Osteoblast (primary cell): ENCODE measurements at places on chromosomes 1 and 21.

DNA sequence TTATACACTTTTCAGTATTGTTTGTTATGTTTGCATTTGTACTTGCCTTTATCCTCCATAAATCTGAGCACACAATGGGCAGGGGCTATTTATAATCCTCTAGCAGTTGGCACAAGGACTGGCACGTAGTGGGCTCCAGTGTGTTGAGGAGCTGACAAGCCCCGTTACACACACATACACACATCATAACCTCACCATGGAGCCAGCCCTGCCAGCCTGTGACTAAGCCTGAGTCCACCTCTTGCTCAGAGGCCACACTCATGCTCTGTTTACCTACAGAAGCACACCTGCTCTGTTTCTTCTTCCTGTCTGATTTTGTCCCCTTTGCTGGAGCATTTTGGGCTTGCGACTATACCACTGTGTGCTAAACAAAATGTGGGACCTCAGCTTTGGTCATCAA lies 64.5 kb upstream of the SPATA6 start:
- no peak for DNase-seq

DNA sequence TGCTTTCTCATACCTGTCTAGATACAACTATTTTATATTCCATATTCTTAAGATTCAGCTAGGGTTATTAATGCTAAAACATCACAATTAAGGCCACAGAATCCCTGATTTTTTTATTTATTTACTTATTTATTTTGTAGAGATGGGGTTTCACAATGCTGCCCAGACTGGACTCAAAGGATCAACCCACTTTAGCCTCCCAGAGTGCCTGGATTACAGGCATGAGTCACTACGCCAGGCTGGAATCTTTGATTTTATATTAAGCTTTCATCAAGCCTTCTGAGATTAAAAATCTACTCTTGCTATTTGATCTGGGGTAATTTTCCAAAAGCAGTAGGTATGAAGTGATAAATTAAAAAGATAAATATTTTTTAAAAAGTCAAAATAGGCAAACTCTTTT lies 38.9 kb downstream of the MCOLN2 start:
- no peak for DNase-seq

DNA sequence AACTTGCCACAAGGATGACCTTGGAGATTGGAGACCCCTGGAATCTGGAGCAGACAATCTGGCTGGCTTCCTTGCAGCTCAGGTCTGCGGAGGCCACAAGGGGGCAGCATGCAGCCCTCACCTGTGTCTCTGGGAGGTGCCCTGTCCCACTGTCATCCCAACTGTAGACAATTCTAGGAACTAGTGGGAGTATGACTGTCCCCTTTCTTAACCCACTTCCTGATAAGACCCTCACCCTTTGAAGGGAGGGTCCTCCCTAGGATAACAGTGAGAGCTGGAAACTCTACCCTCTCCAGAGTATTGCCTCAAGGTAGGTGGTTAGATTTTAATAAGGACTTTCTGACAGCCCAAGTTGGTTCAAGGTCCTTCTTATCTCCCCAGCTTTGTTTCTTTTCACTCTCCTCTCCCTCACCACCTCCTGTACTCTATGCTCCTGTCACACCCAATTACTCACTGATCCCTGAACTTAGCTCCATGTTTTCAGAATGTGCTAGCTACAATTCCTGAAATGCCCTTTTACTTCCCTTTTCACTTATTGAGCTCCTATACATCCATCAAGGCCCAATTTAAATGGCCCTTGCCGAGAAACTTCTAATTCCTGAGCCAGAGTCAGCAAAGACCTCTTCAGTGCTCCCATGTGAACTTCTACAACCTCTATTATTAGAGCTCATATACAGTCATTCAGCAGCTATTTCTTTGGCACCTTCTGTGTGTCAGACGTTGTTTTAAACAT lies 9.2 kb upstream of the KCNQ4 start:
- peak; percentile 39 for DNase-seq

DNA sequence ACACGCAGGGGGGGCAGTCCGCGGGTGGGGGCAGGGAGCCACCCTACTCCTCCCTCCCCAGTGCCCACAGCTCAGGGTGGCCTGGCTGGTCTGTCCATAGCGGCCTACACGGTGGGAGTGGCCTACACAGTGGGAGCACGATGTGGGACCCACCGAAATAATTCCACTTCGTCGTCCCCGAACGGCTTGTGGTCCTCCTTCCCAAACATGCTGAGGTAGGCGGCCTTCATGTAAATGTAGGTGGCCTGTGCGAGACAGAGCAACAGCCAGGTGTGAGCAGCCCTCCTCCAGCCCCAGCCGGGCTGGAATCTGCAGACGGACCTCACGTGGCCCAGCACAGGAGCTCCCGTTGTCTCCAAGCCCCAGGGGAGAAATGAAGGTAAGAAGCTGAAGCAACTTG lies 34.4 kb downstream of the TTC39A start:
- DNase-seq, result no peak

DNA sequence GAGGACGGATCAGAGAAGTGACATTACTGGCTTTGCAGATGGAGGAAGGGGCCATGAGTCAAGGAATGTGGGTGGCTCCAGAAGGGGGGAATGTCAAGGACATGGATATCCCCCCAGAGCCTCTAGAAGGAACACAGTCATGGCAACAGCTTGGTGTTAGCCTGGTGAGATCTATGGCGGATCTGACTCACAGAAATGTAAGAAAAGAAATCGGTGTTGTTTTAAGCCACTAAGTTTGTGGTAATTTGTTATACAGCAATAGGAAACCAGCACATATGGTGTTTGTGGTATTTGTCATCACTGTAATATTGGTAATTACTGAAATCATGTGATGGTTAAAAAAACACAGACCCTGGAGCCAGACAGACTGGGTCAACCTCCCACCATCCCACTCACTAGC lies 236.2 kb downstream of the SETD4 start:
- DNase-seq, result peak; percentile 69

GRCh38 chr1:72097851-72098570 lies 184.3 kb downstream of the NEGR1 start:
- DNase-seq, result no peak
